ENCODE measurements at places on chromosomes 3 and 15. TPM values are rescaled to one million over a fixed set of nuclear protein-coding genes. Genes with fewer than 3 reads are reported as not detected.

DNA sequence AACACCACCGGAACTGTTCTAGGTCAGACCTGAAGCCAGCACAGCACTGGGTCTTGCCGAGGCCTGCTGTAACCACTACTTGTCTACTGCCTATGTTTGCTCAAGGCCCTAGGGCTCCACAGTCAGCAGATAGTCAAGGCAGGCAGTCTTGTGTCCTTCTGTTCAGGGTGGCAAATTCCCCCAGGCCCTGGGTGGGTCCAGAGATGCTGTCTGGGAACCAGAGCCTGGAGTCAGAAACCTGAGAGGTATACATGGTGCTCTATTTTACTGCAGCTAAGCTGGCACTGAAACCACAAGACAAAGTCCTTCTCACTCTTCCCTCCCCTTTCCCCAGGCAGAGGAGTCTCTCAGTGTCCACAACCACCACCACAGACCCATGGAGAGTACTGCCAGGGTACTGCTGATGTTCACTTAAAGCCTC is 89.9 kb downstream of the BBX start:
- DNase-seq, result no peak

DNA sequence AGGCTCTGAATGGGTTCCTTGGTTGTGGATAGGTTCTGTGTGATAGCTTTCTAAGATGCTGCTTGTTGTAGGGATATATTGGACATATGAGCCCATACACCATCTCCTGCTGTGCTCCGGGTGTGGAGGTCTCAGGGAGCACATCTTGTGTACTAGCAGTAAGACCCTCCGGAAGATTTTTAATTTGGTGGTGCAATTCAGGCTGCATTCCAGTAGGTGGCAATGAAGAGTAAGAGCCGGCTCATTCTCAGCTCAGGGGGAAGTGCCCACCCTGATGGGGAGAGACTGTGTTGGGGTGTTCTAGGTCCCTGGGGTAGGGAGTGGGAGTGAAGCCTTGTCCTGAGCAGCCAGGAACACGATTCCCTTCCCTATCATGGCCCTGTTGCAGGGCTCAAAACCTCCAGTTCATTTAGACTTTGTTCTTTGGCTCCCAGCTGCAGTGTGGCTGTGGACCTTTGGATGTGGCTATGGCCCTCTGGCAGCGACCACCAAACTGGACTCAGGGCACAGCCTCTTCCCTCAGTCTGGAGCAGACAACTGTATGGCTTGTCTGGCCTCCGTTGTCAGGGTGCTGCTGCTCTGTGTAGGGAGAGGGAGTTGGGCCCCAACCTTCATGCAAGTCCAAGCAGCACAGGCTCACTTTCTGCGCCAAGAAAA is 104.7 kb downstream of the UNC13C start:
- DNase-seq, result peak; percentile 15

- no peak for DNase-seq
Measured at GRCh38 chr15:60265057-60265456, 132.7 kb downstream of the ANXA2 start.

DNA sequence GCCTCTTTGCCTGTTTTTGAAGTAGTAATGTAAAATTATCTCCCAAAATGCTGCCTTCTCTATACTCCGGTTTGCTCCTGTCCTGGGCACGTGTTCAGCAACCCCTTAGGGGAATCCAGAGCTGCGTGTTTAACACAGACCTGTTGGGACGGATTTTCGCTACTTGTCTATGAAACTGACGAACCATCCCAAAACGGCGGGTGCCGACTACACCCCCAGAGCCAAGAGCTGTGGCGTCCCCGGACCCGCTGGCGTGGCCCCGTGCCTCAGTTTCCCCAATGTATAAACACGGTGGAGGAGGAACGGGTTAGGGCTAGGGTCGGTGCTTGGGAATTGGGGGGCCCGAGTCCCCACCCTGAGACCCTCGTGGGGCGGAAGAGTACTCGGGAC is 473 bp downstream of the FHIT start:
- peak; percentile 14 for DNase-seq

DNA sequence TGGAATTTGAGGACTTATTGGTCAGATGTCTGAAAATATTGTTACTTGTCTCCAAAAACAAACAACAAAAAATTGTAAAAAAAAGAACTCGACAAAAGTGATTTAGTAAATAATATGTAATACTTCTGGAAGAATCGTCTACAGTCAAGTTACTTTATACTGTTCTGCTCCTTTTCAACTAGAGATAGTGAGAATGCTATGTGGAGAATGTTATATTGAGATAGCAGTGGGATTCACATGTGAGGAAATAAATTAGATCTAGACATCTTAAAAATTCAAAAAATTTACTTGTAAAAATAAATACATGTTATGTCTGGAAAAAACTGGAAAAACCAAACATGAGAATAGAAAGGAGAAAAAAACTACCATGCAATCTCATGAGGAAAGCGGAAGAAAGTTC is 64.9 kb downstream of the SGO1 start:
- DNase-seq, result no peak

- DNase-seq, result no peak
Measured at GRCh38 chr3:76897076-76897475, 142.8 kb upstream of the ROBO2 start.

DNA sequence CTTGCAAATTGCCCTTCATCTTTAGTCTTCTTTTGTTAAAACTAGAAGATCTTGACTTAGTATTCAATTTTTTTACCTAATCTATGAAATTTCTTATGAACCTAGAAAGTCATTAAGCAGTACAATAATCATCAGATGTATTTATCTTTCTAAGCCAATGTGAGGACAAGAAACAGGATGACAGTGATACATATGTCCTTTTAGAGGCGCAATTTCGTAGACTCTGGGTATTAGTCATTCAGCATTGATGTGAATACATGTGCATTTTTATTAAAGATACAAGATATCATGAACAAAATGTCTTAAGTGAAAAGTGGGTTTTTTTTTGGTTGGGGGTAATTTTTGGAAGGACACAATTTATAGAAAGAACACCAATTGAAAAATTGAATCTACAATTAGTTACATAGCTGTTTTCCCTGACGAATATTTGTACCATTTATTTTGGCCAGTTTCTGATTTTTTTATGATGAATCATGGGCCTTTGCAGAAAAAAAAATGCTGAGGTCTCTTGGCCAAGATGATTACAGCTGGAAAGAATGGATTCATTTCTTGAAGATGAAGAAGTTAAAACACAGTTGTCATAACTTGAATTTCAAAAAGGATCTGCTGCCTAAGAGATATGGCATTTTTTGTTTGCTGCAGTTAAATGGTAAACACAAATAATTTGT is 48.9 kb upstream of the AGTR1 start:
- DNase-seq, result no peak

DNA sequence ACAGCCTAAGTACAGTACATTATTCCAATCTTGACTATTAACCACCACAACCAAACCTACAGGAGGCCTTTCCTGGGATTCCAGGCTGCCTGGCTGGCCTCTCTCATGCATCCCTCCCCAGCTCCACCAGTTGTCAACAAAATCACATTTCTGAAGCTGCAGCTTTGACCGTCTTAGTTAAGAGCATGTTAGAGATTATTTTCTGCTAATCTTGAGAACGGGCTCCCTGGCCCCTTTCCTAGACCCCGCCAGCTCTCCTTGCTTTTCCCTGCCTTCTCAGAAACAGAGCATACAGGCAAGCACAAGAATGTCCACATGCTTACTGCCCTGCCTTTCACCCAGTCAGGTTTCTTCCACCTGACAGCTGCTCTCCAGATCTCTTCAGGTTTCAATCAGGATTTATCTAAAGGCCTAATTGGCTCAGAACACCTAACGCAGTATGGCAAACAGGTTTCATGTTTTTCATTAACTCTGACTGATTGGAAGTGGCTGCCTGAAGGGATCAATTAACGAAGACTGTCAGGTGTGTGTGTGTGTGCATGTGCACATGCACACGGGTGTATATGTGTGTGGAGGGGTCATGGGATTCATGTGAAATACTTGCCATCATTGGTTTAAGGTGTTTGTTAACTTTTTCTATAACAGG is 12.3 kb downstream of the KY start:
- DNase-seq, result no peak

- DNase-seq, result no peak
Measured at GRCh38 chr3:152610622-152611021, 224.3 kb upstream of the P2RY1 start.

DNA sequence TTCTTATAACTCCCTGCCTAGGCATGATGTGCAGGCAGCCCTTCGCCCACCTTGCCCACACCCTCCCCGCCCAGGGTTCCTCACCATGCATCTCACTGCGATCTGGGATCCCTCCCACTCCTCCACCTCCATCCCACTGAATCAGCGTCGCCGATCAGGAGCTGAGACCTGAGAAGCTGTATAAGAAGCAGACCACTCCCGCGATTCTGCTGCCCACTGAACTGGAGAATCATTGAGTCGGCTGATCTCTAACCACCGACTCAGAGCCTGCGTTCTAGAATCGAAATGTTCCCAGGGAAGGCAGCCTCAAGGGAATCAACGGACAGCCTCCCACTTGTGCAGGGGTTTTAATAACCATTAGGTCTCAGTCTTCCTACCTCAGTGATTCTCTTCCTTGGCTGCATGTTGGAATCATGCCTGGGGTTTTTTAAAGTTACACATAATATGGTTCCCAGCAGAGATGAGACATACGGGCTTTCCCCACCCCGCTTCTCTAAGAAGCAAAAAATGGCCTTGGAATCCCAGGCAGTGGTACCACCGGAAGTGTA is 60.2 kb downstream of the TMEM44 start:
- DNase-seq, result no peak

ISG20 gene
- 3.1 TPM for total RNA-seq

SLC9C1 gene
- total RNA-seq, result 1.5 TPM

IL17RB gene
- 10.9 TPM for total RNA-seq

SOX14 gene
- total RNA-seq, result not detected

NCBP2 gene
- total RNA-seq, result 79.9 TPM

GRCh38 chr3:59605944-59606534 is 556.2 kb upstream of the CFAP20DC start:
- no peak for DNase-seq

DNA sequence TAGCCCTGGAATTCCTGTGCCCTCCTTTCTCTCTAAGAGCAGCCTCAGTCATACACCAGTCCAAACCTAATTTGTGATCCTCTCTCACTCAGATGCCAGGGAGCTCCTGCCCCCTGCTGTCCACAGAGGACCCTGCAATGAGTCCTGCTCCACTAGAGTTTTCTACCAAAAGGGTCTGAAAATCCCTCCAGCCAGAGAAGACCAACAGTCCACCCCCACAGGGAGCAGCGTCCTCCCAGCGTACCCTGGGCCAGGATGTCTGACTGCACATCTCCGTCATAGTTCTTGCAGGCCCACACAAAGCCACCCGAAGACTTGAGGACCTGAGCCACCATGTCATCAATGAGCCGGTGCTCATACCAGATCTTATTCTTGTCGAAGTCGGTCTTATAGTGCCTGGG is 15.4 kb downstream of the IDH2 start:
- no peak for DNase-seq

DNA sequence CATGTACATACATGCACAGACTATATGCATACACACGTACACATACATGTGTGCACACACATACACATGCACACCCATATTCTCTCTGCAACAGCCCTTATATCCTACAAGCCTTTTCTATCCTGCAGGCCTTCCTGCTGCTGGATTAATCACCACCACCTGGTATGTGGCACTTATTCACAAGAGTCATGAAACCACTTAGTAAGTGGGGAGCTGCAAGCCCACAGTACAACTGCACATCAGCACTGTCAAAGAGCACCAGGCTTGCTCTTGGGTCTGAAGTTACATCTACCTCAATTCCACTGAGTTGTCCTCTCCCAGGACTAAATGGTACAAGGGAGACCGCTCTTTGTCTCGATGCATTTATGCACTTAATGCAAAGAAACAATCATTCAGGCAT is 233.2 kb downstream of the KLF13 start:
- DNase-seq, result no peak

DNA sequence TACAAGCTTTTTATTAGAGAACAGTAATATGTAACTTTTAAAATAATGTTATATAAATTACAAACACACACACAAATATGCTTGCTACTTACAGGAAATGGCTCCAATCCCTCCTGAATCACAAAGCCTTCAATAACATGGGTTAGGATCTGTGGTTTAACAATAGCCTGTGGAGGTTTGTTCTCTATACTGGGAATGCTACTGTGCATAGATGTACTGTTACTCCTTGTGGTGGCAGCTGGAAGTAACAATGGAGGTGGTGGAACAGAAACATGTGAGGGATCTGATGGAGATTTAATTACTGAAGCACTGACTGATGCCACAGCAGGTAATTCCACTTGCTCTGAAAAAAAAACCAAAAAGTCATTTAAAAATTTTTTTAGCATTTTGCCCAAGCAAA is 64.4 kb downstream of the PHC3 start:
- no peak for DNase-seq

- DNase-seq, result no peak
Measured at GRCh38 chr15:57676585-57676984, 29.9 kb upstream of the POLR2M start.

- no peak for DNase-seq
Measured at GRCh38 chr3:86047161-86047560, 943.8 kb downstream of the VGLL3 start.

GRCh38 chr15:98391568-98391967 is 256.8 kb upstream of the IGF1R start:
- no peak for DNase-seq

- DNase-seq, result peak; percentile 10
Measured at GRCh38 chr3:189652042-189652441, 20.9 kb downstream of the TP63 start.

- no peak for DNase-seq
Measured at GRCh38 chr3:171343693-171344092, 116.5 kb downstream of the TNIK start.

GRCh38 chr3:150372320-150372719 is 35.8 kb upstream of the TSC22D2 start:
- no peak for DNase-seq

DNA sequence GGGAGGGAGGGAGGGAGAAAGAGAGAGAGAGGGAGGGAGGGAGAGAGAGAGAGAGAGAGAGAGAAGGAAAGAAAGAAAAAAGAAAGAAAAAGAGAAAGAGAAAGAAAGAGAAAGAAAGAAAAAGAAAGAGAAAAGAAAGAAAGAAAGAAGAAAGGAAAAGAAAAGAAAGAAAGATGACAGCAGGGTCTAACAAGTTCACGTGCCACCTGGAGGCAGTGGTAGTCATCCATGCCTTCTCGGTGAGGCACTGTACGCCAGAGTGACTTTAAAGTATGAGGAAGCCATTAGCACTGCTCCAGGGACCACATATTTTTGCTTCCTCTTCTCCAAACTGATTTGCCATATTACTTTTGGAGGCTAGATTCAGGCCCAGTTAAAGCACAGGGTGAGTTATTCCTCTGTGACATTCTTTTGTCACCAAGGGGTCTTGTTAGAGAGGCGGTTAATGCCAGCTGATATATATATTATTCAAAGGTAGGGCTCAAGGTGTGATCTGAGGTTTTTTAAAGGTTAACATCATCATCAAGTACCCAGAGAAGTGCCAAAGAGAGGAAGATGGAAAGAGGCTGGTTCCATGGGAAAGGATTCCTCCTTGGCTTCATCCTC is at the start of gene HTR3D:
HTR3D (plus strand) TSS at position 556 of the 606 bp plus-strand sequence; CDS start at position 556, 0 bp downstream.
- DNase-seq, result no peak

DNA sequence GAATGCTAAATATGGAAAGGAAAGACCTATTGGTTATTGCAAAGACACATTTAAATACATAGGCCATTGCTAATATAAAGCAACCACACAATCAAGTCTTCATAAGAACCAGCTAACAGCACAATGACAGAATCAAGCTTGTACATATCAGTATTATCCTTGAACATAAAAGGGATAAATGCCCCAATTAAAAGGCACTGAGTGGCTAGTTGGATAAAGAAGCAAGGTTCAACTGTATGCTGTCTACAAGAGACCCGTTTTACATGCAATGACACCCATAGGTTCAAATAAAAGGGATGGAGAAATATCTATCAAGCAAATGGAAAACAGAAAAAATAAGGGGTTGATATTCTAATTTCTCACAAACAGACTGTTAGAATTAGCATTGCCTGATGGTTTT is 706.1 kb downstream of the EPHA3 start:
- no peak for DNase-seq

- DNase-seq, result no peak
Measured at GRCh38 chr3:156819842-156820691, 6.1 kb upstream of the LEKR1 start.
